ENCODE measurements at places on chromosomes 6 and 20. TPM values are rescaled to one million over a fixed set of nuclear protein-coding genes. Genes with fewer than 3 reads are reported as not detected.

FAM50B gene
- polyA plus RNA-seq: 7.6 TPM

GRCh38 chr20:61178551-61179071 is 73.5 kb upstream of the CDH4 start:
- no peak for DNase-seq

- no peak for DNase-seq
These were observed 183.4 kb downstream of the ADGRG6 start for GRCh38 chr6:142485256-142485655.

DNA sequence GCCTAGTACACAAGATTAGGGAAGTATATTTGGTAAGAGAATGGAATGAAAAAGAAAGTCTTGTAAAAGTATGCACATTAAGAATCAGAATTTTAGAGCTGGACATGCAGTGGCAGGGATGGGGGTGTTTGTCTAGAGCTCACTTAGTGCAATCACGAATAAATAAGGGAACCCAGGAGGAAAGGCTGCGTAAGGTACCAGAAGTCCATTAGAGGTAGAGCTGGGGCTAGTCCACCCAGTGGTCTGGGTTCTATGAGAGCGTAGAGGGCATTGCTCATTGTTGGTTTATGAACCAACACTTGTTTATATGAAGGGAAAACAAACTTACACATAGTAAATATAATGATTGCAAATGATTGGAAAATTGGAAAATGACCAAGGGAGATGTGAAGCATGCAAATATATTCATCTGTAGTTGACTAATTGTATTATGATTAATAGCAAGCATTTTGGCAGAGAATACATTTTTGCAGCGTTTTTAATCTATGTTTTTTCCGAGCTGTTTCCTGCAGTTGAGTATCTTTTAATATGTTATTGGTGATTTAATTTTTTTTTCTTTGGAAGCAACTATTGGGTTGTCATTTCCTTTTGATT is 3.2 kb downstream of the CDC40 start:
- no peak for DNase-seq

GRCh38 chr6:71268735-71269437 is 19.7 kb upstream of the OGFRL1 start:
- DNase-seq: no peak

DNA sequence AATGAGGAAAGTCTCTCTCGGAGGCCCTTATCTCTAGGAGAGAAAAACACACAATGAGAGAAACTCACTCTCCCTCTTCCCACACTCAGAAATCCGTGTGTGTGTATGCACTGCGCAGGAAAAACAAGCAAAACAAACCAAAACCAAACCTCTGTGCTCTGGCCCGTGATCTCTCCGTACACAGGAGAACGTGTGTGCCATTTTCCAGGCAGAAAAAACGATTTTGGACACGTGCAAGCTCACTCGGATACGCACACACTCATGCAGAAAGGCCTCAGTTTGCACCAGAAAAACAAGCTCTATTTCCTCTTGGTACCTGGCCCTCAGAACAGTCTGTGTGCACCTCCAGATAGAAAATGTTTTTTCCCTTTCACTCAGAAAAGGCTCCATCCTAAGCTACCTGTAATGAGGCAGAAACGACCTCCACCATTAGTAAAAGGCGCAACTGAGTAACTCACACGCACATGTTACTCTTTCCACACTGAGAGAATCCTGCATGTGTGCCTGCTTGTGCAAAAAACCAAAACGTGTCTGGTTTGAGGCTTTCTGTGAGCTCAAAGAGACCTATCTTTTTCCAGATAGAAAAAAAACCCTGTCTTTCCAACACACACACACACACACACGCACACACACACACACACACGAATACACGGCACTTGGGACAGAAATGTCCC is 99.2 kb downstream of the EDN3 start:
- DNase-seq: no peak

DNA sequence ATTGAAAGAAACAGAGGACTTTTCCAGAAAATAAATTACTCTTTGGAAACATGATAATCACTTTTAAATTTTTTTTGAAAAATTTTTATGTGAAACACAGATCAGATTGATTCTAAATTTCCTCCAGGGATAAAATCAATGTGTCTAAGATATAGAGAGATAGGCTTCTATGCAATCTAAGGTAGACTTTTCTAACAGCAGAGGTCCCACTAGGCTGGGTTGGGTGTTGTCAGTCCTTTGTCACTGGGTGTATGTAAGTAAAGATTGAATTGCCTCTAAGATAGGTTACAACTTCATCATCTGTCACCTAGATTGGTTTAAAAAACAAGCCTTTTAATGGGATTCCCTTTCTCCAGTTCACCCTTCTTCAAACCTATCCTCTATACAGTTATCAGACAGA is 449.9 kb downstream of the DHX35 start:
- no peak for DNase-seq

DNA sequence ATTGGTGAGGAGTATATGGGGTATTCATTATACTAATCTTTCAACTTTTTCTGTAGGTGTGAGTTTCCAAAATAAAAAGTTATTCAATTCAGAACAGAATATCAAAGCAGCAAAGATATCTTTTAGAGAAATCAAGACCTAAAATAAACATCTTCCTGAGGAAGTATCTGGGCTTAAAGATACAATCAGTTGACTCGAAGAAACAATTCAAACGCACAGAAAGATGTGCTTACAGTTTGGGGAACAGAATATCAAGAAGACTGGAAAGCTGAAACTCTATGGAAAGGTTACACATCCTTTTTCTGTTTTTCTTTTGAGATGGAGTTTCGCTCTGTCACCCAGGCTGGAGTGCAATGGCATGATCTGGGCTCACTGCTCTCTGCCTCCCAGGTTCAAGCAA is 36.2 kb upstream of the SAYSD1 start:
- DNase-seq: no peak

DNA sequence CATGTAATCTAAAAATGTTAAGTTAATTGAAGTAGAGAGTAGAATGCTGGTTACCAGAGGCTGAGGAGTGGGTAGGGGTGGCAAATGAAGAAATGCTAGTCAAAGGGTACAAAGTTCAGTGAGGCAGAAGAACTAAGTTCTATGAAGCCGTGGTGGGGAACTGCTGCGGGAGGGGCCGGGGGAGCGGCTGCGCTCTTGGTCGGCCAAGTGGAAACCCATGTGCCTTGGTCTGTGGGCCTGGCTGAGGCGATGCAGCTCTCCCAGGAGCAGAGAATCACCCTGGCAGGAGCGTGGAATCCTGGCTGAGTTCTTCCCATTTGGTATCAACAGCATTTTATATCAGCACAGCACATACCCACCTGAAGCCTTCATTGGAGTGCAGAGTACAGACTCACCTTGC is 22.3 kb downstream of the TTLL2 start:
- DNase-seq: no peak

GRCh38 chr6:136736281-136736960 is 55.9 kb downstream of the MAP3K5 start:
- DNase-seq: no peak

GRCh38 chr20:61785567-61785816 is 280.2 kb downstream of the TAF4 start:
- no peak for DNase-seq

GRCh38 chr6:149044528-149044927 is 273.0 kb upstream of the TAB2 start:
- no peak for DNase-seq

GRCh38 chr6:105892577-105893262 is 193.4 kb upstream of the PRDM1 start:
- DNase-seq: no peak

GRCh38 chr6:132811276-132811675 is 3.1 kb upstream of the RPS12 start:
- no peak for DNase-seq

PRL gene
- polyA plus RNA-seq: 0.91 TPM

- peak; percentile 61 for DNase-seq
These were observed 60.7 kb downstream of the EZR start for GRCh38 chr6:158758451-158758860.

- peak; percentile 9 for DNase-seq
These were observed 197.7 kb downstream of the FAXC start for GRCh38 chr6:99151634-99152346.

- no peak for DNase-seq
These were observed 187.9 kb downstream of the PREX1 start for GRCh38 chr20:48639899-48640298.

RBL1 gene
- 8.4 TPM for polyA plus RNA-seq

DNA sequence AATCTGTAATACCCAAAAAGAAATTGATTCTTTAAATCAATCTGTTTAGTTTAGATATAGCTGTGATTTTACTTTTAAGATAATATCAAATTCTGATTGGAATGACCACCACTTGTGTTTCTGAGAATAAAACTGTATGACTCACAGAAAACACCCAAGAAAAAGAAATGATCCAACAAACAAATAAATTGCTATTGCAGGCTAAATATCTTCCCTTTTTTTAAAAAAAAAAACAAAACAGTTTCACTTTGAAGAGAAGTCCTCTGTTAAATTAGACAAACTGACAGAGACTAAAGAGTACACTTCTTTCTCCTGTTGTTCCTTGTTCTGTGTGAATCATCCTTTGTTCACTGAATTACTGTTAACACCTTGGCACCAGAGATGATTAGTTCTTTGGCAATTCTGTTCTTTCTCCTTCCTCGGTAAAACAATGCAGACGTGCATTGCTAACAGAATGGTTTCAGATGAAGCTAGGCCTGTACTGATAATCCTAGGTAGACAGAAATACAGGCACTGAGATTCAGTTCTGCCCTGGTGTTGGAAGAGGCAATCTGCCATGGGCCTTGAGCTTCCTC is 895.2 kb upstream of the CITED2 start:
- DNase-seq: no peak

DNA sequence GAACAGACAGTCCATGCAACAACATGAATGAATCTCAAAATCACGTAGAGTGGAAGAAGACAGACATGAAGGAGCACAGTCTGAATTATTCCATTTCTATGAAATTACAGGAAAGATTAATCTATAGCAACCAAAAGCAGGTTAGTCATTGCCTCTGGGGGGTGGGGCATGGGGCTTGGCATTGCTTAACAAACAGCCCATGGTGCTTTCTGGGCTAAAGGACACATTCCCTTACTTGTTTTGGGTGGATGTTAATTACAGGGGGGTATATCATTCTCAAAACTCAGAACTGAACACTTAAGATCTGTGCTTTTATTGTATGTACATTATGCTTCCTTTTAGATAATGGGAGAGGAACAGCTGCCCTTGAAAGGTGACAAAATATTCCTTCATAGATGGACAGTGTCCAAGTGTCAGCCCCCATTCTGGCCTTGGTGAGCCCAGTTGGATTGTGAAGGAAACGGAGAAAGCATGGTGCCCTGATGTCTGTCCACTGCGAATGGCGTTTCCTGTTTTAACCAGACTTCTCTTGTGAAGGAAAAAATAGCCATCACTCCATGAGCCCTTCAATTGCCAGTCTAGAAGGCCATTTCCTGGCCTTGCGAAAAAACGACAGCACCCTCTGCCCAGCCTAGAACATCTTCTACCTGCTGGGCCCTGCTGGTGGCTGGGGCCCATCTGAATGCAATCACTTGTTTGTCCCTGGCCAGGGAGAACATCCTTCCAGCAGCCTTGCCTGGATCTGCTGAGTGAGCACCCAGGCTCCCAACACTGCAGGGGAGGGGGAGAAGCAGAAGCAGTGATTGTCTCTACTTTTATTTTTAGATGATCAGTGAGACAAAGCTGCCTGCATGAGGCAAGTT is 179.7 kb downstream of the BCAS1 start:
- no peak for DNase-seq

DNA sequence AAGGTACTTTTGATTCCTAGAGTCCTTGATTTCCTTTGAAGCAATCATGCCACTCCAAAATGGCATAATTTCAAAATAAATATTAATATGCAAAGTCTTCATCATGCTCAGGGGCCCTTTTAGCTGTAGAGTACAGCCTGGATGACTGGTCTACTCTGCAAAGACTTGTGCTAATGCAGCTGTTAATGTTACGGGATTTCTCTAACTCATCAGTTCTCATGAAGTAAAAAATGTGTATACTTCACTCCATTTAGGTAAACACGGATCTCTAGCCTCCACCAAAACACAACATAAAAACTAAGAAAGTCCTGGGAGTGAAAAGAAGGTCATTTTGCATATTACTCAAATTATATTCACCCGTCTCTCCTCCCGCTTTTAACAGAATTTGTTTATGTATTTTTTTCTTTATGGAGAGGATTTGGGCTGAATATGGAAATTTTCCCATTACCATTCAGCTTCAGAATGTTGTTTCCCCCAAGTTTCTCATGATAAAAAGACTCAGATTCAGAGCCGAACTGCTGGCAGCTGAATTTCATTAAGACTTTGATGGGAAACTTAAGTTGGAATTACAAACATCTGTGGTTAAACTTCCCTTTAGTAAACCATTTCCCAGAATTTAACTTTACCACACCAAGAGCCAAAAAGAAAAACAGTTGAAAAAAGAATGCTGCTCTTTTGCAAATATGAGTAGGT is 8.7 kb downstream of the LAMA4 start:
- DNase-seq: peak; percentile 91

- DNase-seq: no peak
These were observed 47.6 kb downstream of the BACH2 start for GRCh38 chr6:90249034-90249433.

DNA sequence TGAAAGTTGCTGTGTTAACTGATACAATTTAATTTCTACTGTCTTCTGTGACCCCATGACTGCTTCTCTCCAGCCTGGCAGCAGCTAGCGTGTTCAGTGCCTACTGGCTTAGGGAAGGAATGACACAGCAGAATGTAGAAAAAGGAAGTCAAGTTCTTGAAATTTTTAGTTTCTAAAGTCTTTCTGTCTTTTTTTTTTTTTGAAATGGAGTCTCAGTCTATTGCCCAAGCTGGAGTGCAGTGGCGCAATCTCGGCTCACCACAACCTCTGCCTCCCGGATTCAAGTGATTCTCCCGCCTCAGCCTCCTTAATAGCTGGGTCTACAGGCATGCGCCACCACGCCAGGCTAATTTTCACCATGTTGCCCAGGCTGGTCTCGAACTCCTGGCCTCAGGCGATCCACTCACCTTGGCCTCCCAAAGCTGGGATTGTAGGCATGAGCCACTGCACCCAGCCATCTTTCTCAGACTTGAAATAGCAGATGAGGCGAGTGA is 39.3 kb downstream of the PCNA start:
- no peak for DNase-seq

DNA sequence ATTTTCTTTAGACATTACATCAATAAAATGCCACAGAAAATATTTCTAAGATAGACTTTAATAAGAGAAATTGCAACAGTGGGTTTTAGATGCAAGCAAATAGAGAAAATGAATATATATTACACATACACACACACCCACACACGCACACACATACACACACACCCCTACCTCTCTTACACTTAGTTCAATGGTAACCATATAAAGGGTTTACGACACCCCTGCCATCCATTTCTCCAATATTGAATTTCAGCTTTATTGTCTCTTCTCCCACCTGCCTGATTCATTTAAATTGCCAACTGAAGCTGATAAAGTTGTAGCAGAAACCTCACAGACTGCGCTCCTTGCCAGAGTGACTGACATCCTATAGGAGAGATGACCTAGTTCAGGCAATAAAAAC is 154.6 kb downstream of the ADAT2 start:
- no peak for DNase-seq

LAMA2 gene
- 124 TPM for polyA plus RNA-seq

Measured in muscle of back (tissue), 13 donors.